ENCODE measurements at places on chromosomes 5 and 9.

DNA sequence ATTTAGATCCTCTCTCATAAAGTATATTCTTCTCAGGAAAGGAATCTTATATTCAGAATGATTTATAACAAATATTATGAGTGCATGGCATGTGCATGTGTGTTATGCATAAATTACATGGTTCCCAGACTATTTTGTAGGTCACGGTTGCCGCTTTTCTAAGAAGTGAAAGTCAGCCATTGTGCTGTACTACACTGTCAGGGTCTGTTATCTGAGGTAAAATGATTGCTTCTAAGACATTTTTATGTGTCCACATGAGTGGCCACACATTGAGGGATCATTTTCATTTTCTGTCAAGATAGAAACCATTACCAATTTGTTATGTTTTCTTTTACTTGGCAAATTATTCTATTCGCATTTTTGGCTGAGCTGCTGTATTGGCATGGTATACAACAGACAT, 210.8 kb downstream of the CWC27 start:
- no peak for DNase-seq
- no peak overlapping the region for H3K27ac ChIP-seq

GRCh38 chr9:28024676-28025075, 451.4 kb upstream of the C9orf72 start:
- H3K4me1 ChIP-seq, result no peaks in the 10 kb centered on the region
- no peak overlapping the region for H3K27ac ChIP-seq
- H3K27me3 ChIP-seq, result no peaks in the 10 kb centered on the region
- H3K4me3 ChIP-seq, result no peak overlapping the region

- H3K4me3 ChIP-seq, result no peak overlapping the region
- no peak for DNase-seq
- no peaks in the 10 kb centered on the region for H3K27me3 ChIP-seq
- H3K27ac ChIP-seq, result no peak overlapping the region
Measured at GRCh38 chr9:98518556-98518955, 190.2 kb downstream of the GABBR2 start.

DNA sequence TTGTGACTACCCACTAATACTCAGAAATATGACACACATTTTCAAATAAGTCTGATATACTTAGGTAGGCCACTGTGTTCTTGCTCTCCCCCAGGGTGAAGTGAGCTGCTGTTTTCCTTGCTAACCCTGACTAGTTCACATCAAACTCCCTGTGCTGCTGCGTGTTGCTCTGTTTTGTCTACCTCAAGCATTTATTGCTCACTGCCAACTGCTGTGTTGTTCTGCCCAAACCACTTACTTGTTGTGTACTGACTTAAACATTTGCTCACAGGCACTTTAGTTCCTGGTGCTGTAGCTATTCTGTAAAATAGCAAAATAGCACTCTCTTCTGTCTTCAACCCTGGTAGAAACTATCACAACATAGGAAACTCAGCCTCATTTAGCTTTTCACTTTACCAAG, 255.7 kb downstream of the HCN1 start:
- no peaks in the 10 kb centered on the region for H3K4me1 ChIP-seq
- no peaks in the 10 kb centered on the region for H3K27me3 ChIP-seq
- no peak overlapping the region for H3K4me3 ChIP-seq
- no peaks in the 10 kb centered on the region for H3K36me3 ChIP-seq
- H3K27ac ChIP-seq, result no peak overlapping the region

GRCh38 chr9:86027767-86028166, 71.6 kb downstream of the GOLM1 start:
- peaks cover 3% of the 10 kb centered on the region for H3K36me3 ChIP-seq
- H3K4me1 ChIP-seq, result no peaks in the 10 kb centered on the region
- no peak overlapping the region for H3K27ac ChIP-seq
- no peaks in the 10 kb centered on the region for H3K27me3 ChIP-seq

DNA sequence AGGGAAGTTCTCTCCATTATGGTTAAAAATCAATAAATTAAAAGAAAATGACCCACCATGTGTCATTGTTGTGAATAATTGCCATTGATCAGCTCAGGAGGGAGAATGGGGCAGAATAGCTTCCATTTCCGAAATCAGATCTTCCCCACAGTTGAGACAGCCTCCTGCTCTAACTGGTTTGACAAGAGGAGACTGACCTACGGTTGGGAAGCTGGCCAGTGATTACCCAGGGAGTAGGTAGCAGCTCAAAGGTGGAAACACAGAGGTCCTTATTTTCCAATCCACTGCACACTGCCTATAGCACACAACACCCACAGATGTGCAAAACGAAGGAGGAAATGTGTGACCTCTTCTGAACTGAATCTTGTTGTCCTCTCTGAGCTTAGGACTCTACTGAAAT, 69.0 kb upstream of the DAPK1 start:
- H3K27ac ChIP-seq, result no peak overlapping the region
- DNase-seq, result no peak
- H3K36me3 ChIP-seq, result no peaks in the 10 kb centered on the region
- H3K4me3 ChIP-seq, result no peak overlapping the region
- peaks cover 5% of the 10 kb centered on the region for H3K4me1 ChIP-seq

DNA sequence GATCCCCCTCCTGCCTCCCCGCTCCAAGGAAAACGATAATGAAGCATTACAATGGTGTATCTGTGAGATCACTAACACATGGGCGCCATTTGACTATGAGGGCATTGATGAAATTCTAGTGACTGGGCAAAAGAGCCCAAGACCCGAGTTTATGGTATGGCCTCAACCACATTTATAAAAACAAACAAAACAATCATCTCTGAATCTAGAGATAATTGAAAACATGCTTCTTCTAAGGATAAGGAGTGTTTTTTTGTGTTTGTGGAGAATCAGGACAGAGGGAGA, 100.9 kb upstream of the SEMA6A start:
- no peak for DNase-seq
- no peak overlapping the region for H3K4me3 ChIP-seq
- no peaks in the 10 kb centered on the region for H3K36me3 ChIP-seq
- H3K4me1 ChIP-seq, result no peaks in the 10 kb centered on the region
- H3K27me3 ChIP-seq, result no peaks in the 10 kb centered on the region

- no peaks in the 10 kb centered on the region for H3K36me3 ChIP-seq
- DNase-seq, result no peak
- peaks cover 67% of the 10 kb centered on the region for H3K27me3 ChIP-seq
- H3K4me1 ChIP-seq, result peaks cover 9% of the 10 kb centered on the region
- H3K4me3 ChIP-seq, result peak overlapping the region; percentile 39
- H3K27ac ChIP-seq, result no peak overlapping the region
Measured at GRCh38 chr5:123099514-123100151, 10.6 kb downstream of the PRDM6 start.

- no peaks in the 10 kb centered on the region for H3K36me3 ChIP-seq
- no peak overlapping the region for H3K4me3 ChIP-seq
- DNase-seq, result no peak
- H3K27ac ChIP-seq, result no peak overlapping the region
Measured at GRCh38 chr9:87152256-87152655, 204.9 kb upstream of the GAS1 start.

DNA sequence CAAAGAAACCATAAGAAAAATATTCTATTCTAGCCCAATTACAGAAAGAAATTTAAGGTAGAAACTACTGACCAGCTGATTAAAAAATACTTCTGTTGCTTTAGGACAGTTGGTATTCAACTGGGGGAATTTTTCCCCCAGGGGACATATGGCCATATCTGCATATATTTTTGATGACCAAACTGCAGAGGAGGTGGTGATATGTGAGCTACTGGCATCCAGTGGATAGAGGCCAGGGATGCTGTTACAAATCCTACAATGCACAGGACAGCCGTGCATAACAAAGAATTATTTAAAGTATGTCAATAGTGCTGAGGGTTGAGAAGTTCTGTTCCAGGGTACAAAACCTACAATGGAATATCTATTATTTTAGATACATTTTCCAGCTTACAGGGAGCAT, 24.0 kb downstream of the ZFR start:
- H3K27ac ChIP-seq, result no peak overlapping the region
- H3K27me3 ChIP-seq, result no peaks in the 10 kb centered on the region
- H3K36me3 ChIP-seq, result peaks cover 9% of the 10 kb centered on the region
- no peak for DNase-seq
- no peaks in the 10 kb centered on the region for H3K4me1 ChIP-seq

GRCh38 chr9:2846115-2846514, 2.2 kb upstream of the PUM3 start:
- no peak overlapping the region for H3K4me3 ChIP-seq
- H3K27ac ChIP-seq, result no peak overlapping the region
- DNase-seq, result no peak
- no peaks in the 10 kb centered on the region for H3K4me1 ChIP-seq
- no peaks in the 10 kb centered on the region for H3K36me3 ChIP-seq

DNA sequence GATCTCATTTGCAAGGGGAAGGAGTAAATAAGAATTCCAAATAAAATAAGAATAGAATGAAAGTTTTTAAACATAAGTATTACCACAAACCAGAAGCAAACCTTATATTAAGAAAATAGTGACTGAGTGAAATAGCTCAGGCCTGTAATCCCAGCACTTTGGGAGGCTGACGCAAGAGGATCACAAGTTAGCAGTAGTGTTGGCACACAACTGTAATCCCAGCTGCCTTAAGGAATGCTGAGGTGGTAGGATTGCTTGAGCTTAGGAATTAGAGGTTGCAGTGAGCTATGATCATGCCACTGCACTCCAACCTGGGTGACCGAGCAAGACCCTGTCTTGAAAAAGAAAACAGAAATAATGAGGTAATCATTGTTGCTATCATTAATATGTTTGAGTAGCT, 47.0 kb downstream of the APC start:
- H3K4me3 ChIP-seq, result no peak overlapping the region
- no peak for DNase-seq
- peaks cover 14% of the 10 kb centered on the region for H3K36me3 ChIP-seq
- no peaks in the 10 kb centered on the region for H3K4me1 ChIP-seq
- H3K27me3 ChIP-seq, result no peaks in the 10 kb centered on the region

- H3K27ac ChIP-seq, result no peak overlapping the region
- H3K4me3 ChIP-seq, result no peak overlapping the region
- DNase-seq, result no peak
- no peaks in the 10 kb centered on the region for H3K27me3 ChIP-seq
- H3K36me3 ChIP-seq, result no peaks in the 10 kb centered on the region
Measured at GRCh38 chr5:2293906-2294305, 411.2 kb upstream of the IRX4 start.

GRCh38 chr5:151051931-151052608, 28.8 kb downstream of the TNIP1 start:
- peaks cover under 1% of the 10 kb centered on the region for H3K36me3 ChIP-seq
- H3K4me3 ChIP-seq, result no peak overlapping the region
- no peaks in the 10 kb centered on the region for H3K27me3 ChIP-seq
- no peak for DNase-seq

- H3K27me3 ChIP-seq, result no peaks in the 10 kb centered on the region
- H3K27ac ChIP-seq, result no peak overlapping the region
- no peak overlapping the region for H3K4me3 ChIP-seq
- peaks cover 6% of the 10 kb centered on the region for H3K36me3 ChIP-seq
Measured at GRCh38 chr9:35666549-35666948, 1.6 kb upstream of the ARHGEF39 start.

DNA sequence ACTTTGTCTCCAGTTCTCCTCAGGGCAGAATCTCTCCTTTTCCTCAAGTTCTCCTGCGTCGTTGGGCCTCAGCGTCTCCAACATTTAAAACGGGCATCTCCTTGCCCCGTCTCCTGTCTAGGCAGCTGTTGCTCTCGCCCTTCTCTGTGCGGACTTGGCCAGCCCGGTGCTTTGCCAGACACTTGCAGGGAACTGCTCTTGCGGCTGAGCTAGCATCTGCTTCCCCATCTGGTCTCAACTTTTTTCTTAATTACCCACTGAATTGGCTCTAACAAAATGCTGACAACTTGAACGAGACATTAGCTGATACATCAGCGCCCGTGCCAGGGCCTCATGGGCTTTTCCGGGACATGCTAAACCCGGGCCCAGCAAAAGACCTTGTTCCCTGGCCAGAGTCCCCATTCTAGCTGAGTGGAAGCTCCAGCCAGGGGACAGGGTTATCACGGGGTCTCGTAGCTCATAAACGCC, 25.1 kb downstream of the ZNF618 start:
- no peak for DNase-seq
- no peaks in the 10 kb centered on the region for H3K4me1 ChIP-seq
- no peaks in the 10 kb centered on the region for H3K36me3 ChIP-seq
- H3K27me3 ChIP-seq, result no peaks in the 10 kb centered on the region
- H3K27ac ChIP-seq, result no peak overlapping the region

DNA sequence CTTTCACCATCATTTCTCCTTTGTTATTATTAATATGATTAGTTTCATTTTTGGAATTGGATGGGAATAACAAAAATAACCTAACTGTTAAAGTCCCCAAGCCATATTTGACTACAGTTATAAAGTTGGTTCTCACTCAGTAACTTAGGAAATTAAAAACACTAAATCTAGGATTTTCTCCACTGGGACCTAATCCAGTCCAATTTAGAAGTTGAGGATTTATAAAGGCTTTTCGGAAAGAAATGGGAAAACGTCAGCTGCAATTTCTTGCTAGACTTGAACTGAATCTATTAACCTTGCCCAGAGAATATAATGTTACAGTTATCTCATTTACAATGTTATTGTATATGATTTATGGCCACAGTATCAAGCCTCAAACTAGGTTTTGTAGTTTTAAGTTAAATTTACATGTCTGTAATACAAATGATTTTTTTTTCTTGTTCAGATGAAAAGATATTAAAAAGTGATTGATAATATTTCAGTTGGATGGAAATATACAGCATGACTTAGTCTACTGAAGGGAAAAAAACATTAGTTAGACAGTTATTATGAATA, 524.3 kb upstream of the GRAMD2B start:
- DNase-seq, result no peak
- no peaks in the 10 kb centered on the region for H3K27me3 ChIP-seq
- no peaks in the 10 kb centered on the region for H3K36me3 ChIP-seq
- no peak overlapping the region for H3K4me3 ChIP-seq
- H3K4me1 ChIP-seq, result no peaks in the 10 kb centered on the region
